A549 treated with ZK216348 at 1 μM for 4 hours (cell line): ENCODE measurements at places on chromosomes 5 and 9. TPM values are rescaled to one million over a fixed set of nuclear protein-coding genes. Genes with fewer than 3 reads are reported as not detected.

ERCC8 gene
- 11.9 to 15.7 TPM (median 13.0 TPM) in 5 replicates for total RNA-seq

STOML2 gene
- total RNA-seq = 175 to 265 TPM (median 255 TPM) in 5 replicates

LOX gene
- total RNA-seq = 0.76 to 1.7 TPM (median 1.4 TPM) in 5 replicates

AGXT2 gene
- not detected in 5 replicates for total RNA-seq

RAB14 gene
- total RNA-seq = 34.8 to 52.7 TPM (median 46.6 TPM) in 5 replicates

KLF4 gene
- total RNA-seq = 19.6 to 24.4 TPM (median 20.6 TPM) in 5 replicates

DNAH5 gene
- 0.82 to 2.3 TPM (median 1.5 TPM) in 5 replicates for total RNA-seq

IFNK gene
- not detected in 5 replicates for total RNA-seq

NEURL1B gene
- 2.9 to 5.5 TPM (median 4.2 TPM) in 5 replicates for total RNA-seq

BRD3 gene
- 14.0 to 22.5 TPM (median 20.2 TPM) in 5 replicates for total RNA-seq

JAKMIP2 gene
- total RNA-seq = not detected in 5 replicates

PCDHGA12 gene
- not detected in 5 replicates for total RNA-seq

NREP gene
- 2.1 to 5.2 TPM (median 3.3 TPM) in 5 replicates for total RNA-seq

IL7R gene
- total RNA-seq = 0.19 to 0.55 TPM (median 0.35 TPM) in 5 replicates

TAF11L2 gene
- not detected in 5 replicates for total RNA-seq

CARTPT gene
- total RNA-seq = not detected in 5 replicates
